ENCODE measurements at places on chromosomes 7 and 10.

DNA sequence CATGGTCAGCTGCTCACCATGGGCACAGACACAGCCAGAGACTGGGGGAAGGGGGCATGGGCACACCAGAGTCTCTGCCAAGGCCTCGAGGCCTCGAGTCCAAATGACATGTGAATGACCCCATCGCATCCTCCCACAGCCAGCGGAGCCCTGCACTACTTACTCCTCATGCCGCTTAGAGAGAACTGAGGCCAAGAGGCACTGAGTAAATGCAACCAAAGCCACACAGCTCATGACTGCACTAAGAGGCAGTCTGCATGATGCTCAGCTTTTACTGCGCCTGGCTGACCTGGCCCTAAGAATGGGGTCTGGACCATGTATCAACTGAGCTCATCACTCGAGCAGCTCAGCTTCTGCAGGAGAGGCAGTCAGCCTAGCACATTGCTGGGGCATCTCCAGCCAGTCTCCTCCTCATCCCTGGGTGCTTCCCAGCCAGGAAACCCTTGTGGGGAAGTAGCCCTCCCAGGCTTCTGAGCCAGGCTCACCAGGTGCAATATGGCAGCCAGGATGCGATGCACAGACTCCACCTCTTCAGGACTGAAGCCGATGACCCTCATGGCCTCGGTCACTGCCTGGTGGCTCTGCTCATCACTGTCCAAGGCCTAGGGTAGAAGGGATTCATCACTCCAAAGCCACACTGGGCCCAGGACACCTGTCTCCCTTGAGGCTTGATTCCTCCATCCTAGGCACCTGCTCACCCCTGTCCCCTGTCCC is 7.5 kb downstream of the MYO1G start:
- DNase-seq: no peak

GRCh38 chr7:51467384-51468017 is 150.9 kb upstream of the COBL start:
- no peak for DNase-seq

DNA sequence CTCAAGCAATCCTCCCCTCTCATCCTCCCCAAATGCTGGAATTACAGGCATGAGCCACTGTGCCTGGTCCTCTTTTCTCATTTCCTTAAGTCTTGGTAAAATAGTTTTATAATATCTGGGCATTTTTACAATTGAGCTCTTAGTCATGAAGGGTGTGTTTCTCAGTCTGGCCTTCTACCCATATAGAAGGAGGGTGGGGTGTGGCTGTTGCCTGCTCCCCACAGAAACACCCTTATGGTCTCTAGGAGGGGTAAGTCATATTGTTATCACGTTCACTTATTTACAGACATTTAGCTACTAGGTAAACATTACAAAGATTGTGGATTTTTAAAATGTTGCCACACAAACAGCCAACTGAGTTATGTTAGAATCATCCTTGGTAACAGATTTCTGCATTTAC is 6.7 kb upstream of the OTUD1 start:
- DNase-seq: no peak

- no peak for DNase-seq
These were observed 103.8 kb downstream of the CPEB3 start for GRCh38 chr10:92187101-92187500.

DNA sequence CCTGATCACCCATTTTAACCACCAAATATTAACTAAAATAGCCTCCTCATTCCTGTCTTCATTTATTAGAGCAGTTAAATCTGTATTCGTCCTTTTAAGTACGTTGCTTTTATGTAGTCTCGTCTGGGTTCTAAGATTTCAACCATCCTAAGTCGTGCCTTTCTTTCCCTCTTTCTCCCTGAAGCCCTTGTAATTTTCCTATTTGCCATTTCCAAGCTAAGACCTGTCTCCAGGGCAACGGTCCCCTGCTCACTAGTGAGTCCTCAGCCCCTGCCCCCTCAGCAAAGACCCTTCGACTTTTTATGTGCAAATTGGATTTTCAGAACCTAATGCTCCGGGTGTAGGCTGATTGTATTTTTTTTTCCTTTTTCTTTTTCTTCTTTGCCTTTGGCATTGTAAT is 16.1 kb upstream of the MEST start:
- no peak for DNase-seq

DNA sequence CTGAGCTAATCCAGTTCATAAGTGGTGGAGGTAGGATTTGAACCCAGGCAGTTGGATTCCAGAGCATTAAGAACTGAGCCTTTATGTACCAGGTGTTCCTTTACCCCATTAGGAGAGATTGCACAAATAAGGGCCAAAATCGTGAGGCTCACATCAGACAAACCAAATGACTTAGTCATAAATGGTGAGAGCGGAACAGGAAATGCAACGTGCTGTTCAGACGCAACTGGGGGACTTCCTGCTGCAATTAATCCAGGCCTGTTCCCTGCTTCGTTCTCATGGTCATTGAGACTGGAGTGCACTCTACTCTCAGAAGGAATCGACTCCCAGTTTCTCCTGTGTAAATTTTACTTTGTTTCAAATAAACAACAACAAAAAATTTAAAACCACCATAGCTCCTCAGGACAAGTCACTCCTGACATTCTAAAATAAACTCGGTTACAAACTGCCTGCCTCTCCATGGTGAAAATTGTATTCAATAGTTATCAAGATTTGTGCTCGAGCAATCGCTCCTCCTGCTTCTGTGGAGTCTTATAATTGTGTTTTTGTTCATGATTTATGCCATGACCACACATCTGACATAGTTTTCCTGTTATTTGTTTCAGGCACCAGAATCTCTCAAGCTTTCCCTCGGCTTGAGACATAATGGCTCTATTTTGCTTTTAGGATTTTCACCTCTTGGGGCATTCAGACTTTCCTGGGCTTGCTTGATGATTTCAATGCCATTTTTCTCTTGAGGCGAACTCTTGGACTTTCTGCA is 115.3 kb upstream of the BMPER start:
- no peak for DNase-seq

DNA sequence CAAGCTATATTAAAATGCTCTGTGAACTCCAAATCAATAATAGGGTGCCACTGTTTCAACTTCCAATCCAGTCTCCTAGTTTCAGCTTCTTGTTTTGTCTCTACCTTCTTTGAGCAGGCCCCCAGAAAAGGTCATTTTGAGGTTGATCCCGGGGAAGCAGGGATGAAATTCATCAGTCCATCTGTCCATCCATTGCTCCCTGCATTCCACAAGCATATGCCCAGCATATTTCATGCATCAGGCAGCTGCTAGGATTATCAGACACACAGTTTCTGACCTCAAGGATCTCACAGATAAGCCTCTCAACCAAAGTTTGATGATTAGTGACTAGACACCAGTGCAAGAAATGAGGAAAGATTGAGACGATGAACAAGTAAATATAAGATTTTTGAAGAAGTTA is 186.6 kb upstream of the PDE1C start:
- DNase-seq: no peak

GRCh38 chr7:45402480-45403218 is 171.5 kb upstream of the ADCY1 start:
- no peak for DNase-seq

DNA sequence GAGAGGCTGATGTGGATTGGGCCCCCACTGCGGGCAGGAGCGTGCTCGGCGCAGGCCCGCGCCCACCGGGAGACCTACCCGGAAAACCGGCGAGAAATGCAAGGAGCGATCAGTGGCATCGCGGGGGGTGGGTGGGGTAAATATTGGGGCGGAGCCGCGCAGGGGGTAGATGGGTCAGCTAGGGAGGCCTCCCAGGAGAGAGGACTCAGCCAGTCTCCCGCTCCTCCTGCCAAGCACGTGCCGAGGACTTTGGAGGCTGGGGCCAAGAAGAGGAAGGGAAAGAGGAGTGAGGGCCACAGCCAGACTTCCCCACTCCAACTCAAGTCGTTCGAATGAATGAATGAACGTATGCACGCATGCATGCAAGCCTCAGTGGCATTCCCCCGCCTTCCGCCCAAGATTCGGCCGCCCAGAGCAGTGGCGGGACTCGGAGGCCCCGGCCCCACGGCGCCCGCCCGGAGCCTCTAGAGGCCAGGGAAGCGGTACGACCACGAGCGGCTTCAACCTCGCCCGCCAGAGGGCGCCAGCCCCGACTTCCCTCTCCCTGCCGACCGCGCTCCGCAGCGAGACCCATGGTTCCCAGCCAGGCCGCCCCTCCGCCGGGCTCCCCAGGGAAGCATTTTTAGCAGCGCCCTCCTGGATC is 3.6 kb downstream of the NPM3 start:
- peak; percentile 82 for DNase-seq

- DNase-seq: no peak
These were observed 74.5 kb downstream of the DNAJC1 start for GRCh38 chr10:21929070-21929469.

- DNase-seq: no peak
These were observed 136.0 kb upstream of the RSU1 start for GRCh38 chr10:16953270-16953669.

GRCh38 chr7:55590517-55591281 is 18.4 kb upstream of the VOPP1 start:
- no peak for DNase-seq

GRCh38 chr7:103657474-103657894 is 211.5 kb upstream of the SLC26A5 start:
- DNase-seq: no peak

DNA sequence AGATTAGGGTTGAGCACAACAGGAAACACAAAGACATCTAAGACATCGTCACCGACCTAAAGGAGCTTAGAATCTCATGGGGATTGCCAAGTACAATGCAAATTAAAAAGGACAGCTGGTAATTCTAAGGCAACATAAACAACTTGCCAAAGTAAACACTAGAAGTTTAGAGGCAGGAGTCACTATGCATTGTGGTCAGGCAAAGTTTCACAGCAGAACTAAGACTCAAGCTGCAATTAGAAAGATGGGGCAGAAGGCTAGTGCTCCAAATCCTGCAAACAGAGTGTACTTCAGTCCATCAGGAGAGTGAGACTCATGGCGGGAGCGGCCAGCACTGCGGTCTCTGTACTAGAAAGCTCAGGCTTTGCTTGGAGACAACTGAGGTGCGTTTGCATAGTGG is 52.7 kb downstream of the HIPK2 start:
- DNase-seq: no peak

GRCh38 chr10:34135515-34135914 is 679.6 kb downstream of the PARD3 start:
- no peak for DNase-seq

DNA sequence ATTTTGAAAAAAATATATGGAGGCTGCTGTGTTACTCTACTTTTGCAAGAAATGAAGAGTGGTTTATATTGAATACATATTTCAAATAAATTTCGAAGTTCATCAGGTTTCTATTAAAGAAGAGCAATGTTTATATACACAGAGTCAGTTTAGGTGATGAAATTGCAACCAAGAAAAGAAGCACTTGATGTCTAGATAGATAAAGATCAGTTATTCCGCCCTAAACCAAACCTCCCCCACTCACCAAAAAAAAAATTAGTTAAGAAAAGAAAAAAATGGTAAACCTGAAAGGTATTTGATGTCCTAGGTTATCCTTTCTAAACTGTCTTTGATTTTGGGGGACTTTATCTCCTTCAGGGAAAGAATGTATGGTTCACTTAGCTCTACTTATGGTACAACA is 111.8 kb downstream of the SKIDA1 start:
- no peak for DNase-seq

- DNase-seq: no peak
These were observed 21.7 kb upstream of the PCGF5 start for GRCh38 chr10:91198781-91199180.

DNA sequence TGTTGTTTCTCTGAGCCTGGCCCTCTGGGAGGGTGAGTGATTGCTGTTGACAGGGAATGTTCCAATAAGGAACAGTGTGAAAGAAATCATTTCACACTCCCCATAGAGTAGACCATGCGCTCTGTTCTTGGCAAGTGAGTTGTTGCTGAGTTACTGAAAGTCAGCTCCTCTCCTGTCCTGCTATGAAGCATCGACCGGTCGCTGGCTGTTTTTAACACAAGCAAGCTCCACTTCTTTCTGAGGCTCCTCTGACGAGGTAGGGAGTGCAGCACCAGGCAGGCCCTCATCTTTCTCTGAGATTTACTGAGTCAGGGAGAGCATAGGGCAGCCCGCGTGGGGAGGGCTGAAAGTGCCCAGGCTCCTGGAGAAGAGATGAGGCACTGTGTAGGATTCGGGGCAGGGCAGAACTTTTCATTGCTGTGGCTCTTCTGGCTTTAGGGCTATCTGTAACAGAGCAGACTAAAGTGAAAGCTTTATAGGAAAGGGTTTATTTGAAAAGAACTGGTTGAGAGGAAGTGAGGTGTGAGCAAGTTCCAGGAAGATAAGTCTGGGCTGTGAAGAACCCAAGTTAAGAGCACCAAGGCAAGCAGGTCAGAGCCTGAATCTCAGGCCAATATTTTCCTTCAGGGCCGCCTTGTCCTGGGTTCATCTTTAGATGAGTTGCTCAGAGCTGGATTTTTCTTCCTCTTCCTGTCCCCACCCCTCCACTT is 332.2 kb downstream of the CCSER2 start:
- DNase-seq: no peak

DNA sequence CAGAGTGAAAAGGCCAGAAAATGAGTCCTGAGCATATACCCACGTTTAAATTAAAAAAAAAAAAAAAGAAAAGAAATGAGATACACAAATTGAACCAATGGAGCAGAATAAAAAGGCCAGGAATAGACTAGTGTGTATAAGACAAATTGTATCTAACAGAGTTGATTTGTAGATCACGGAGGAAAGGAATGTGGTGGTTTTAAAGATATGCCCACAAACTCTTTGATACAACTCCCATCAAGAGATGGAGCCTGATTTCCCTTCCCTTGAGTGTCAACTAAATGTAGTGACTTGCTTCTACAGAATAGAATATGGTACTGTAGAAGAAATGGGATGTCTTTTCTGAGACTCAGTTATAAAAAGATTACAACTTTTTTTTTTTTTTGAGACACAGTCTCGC is 10.4 kb downstream of the SYPL1 start:
- no peak for DNase-seq

DNA sequence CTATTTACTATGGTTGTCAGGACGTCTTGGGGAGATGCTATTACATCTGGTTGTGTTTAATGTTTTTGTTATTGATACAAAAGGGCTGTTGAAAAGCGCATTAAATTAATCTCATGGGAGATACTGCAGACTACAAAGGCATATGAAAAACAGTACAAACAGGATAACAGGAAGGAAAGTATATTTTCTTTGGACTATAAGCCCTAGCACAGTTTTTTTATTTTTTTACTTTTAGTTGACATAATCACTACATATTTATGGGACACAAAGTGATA is 341.3 kb downstream of the ARL4A start:
- DNase-seq: no peak

DNA sequence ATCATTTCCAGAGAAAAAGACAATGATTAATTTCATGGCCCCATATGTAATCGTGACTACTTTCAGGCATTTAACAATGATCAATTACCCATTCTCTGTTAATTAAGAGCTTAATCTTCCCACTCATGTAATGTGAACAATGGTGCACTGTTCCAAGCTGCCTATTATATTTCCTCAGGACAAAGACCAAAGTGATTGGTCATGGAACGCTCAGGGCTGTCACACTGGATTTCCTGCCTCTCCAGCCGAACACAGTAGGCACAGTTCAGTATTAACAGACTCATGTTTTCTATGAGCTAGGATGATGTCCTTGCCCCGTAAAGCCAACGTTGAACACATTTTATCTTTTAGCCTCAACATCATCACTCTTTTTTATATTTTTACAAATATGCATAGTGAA is 142.7 kb upstream of the FZD8 start:
- DNase-seq: no peak
